KBM-7 (cell line): ENCODE measurements at places on chromosomes 4 and X.
A peak's percentile ranks its signal among the peaks of the same experiment; 100 is the strongest.

GRCh38 chr4:153137677-153138630 is 66.3 kb upstream of the TRIM2 start:
- DNase-seq: no peak

GRCh38 chr4:168758351-168758876 is 251.6 kb downstream of the CBR4 start:
- no peak for DNase-seq

GRCh38 chr4:6782846-6783110 is 251 bp downstream of the KIAA0232 start:
- DNase-seq: no peak

DNA sequence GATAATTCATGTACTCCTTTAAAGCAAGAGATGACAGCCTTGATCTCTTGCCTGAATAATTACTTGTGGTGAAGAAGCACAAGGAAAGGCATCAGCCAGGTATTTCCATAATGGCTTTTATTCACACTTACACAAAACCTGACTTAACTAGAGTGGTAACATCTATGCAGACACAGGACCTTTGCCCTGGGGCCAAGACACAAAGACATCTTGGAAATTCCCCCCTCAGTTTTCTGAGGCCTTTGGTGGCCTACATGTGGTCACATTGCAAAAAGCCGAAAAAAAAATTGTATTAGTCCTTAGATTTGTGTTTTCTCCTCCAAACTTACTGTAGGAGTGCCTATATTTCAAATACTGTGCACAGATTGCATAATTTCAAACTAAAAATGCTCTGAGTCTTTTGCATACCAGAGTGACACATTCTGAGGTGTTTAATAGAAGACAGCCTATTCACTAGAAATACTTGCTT is 172.4 kb downstream of the PDGFC start:
- no peak for DNase-seq

DNA sequence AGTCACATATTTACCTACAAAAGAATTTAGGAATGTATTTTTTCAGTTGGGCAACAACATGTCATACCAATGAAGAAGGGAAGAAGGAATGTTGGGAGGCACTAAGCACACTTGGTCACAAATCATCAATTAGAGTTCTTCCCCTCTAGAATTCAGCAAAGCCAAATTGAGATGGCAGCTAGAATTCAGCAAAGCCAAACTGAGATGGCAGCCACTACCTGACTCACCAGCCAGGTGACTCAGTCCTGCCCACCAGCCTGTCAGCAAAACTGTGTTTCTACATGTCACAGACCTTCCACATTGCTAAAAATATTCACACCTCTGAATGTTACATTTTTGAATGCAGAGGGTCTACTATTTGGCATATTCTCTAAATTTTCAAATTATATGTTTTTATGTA is 63.2 kb upstream of the NOCT start:
- DNase-seq: no peak

DNA sequence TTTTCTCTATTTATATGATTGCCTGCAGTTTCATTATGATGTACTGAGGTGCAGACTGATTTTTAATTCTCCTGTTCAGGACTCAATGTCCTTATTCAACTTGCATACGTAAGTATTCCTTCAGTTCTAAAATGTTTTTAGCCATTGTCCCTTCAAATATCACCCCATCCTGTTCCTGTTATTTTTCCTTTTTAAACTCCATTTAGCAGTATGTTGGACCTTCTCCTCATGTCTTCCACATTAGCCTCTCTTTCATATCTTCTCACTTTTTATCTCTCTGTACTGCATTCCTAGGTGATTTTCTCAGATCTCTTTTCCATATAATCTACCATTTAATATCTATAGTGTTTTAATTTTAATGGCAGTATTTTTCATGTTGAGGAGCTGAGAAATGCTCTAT is 317.7 kb downstream of the NR3C2 start:
- no peak for DNase-seq

- no peak for DNase-seq
Observed at GRCh38 chr4:82705928-82706300, 92.7 kb downstream of the SCD5 start.

- peak; percentile 43 for DNase-seq
Observed at GRCh38 chr4:12724510-12724909, 759.6 kb downstream of the RAB28 start.

DNA sequence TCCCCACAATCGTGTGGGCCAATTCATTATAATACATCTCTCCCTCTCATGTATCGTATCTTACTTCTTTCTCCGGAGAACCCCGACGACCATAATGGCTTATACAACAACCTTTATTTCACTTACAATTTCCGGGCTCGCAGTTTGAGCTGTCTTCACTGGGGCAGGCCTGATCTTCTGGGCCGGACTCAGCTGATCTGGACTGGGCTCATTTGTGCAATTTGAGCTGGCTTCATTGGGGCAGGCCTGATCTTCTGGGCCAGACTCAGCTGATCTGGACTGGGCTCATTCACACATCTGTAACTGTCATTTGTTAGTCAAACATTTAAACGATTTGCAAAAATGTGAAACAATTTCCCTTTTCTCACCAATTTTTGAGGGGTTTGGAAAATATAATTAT is 171.5 kb upstream of the FRG1 start:
- DNase-seq: no peak

DNA sequence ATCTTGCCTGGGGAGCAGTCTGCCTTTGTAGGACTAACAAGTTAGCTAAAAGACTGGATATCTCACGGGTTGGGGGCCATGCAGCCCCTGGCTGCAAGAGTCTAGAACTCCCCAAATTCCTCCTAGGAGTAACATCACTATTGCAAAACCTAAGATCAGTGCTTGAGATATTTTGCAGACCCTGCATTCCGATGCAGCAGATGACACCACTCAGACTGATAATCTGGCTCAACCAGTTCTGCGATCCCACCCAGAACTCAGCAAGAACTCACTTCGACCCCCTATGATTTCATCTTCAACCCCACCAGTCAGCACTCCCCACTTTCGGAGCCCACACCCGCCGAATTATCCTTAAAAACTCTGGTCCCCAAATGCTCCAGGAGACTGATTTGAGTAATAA is 834.0 kb downstream of the C4orf33 start:
- no peak for DNase-seq

DNA sequence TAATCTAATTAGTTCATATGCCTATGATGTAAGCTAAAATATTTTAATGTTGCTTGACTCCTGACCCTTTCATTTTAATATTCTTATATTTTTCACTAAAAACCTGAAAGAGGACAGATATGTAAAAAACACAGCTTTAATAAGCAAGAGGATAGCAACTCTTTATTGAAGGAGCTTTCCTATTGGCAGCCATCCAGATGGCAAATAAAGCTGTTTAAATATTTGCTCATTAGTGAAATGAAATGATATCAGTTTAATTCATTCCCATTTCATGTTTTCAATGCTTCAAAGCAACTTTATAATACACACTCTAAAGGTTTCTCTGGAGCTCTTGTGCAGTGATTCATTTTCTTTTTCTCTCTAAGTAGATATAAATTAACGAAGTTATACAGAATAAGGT is 473.4 kb downstream of the PCDH7 start:
- DNase-seq: no peak

DNA sequence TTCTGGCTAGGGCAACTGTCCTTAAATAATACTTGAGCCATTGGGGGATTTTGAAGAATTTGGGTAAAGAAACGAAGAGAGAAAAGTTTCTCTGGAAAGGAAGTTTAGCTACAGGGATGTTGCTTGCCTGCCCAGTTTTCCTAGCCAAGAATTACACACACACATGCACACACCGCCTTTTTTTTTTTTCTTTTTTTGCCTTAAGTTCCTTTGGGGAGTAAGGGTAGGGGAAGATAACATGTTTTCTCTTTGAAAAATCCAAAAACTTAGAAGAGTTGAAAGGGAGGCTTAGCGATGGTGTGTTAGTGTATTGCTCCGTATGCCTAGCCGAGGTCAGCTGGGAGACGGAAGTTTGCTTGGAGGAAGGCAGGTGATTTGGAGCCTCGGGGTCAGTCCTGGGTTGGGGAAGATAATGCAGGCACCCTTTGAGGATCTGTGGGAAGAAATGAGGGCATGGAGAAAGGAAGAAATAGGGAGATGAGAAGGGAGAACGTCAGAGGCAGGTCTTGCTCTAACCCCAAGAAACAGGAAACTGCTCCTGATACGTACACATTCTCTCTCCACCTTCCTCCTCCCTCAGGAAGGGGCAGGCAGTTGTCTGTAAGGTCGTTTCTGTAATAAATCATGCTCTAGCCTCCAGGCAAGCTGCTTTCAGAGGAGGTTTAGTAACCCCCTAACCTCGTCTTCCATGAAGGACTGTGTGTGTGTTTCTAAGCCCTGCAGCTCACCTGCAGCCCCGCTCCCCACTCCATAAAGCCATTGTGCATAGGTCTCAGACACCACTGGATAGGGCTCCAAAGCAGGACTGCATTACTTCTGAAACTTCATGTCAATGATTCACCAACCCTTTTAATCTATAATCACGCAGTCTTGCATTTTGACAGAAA is 10.5 kb downstream of the KLF3 start:
- no peak for DNase-seq

- DNase-seq: no peak
Observed at GRCh38 chr4:111689214-111689613, 456.0 kb upstream of the FAM241A start.

DNA sequence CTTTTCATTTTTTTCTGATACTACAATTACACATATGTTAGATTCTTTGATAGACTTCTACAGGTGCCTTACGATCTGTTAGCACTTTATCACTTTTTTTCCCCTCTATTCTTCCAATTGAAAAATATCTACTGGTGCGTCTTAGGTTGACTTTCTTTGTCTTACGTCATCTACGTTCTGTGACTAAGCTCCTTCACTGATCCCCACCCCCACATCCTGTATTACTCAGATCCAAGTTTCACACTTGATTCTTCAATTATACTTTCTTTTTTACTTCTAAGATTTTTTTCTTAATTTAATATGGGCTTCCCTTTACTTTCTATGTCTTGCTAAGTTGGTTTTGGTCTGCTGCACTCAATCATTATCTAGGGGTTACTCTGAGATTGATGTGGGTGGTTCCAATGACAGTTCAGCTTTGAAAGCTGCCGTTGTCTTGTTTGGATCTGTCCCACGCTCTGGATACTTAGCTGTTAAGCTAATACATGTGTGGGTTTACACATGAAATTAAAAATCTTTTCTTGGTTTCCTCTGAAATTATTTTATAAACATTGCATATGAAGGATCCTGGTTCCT is 1321.1 kb downstream of the RAPGEF2 start:
- no peak for DNase-seq

GRCh38 chrX:12007881-12008280 is 130.4 kb upstream of the FRMPD4 start:
- no peak for DNase-seq

DNA sequence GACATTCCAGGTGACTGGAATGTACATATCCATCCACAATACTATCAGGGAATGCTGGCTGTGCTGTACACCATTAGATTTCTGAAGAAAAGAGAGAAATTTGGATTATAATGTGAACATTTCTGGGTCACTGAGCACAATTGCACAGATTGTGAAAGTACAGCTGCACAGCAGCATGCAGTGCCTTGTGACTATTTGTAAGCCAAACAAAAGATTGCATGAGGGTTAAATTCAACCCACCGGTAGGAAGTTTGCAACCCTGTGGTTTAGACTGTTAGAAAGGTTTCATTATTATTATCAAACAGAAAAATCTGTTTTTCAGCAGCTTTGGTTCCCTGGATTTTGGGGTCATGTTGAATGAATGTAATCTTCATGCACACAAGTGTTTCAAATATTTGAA is 24.5 kb downstream of the DDIT4L start:
- no peak for DNase-seq

GRCh38 chr4:110550260-110550659 is 72.6 kb downstream of the PITX2 start:
- DNase-seq: no peak

- DNase-seq: no peak
Observed at GRCh38 chr4:173919196-173919595, 364.3 kb downstream of the FBXO8 start.

- DNase-seq: no peak
Observed at GRCh38 chr4:115260195-115260594, 146.8 kb upstream of the NDST4 start.

GRCh38 chr4:117678861-117679260 is 355.4 kb upstream of the NDST3 start:
- DNase-seq: no peak

GRCh38 chr4:86117705-86118302 is 242.0 kb downstream of the MAPK10 start:
- DNase-seq: no peak

DNA sequence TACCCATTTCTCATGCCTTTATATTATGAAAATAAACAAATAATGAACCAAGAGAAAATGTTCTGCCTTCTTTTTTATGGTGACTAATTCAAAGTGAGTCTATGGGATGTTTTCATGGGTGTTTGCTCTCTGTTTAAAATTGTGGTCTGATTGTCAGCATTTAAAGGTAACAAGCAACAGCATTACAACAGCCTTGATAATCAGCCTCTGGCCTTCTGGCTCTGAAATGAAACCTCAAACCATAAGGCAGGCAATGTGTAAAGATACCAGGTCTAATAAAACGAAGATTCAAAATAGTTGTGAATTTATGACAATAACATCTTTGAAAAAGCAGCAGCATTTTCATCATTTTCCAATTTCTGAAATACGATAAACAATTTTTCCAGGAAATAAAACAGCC is 63.7 kb downstream of the FAM13A start:
- no peak for DNase-seq

- DNase-seq: no peak
Observed at GRCh38 chrX:29155286-29155685, 568.0 kb downstream of the IL1RAPL1 start.

DNA sequence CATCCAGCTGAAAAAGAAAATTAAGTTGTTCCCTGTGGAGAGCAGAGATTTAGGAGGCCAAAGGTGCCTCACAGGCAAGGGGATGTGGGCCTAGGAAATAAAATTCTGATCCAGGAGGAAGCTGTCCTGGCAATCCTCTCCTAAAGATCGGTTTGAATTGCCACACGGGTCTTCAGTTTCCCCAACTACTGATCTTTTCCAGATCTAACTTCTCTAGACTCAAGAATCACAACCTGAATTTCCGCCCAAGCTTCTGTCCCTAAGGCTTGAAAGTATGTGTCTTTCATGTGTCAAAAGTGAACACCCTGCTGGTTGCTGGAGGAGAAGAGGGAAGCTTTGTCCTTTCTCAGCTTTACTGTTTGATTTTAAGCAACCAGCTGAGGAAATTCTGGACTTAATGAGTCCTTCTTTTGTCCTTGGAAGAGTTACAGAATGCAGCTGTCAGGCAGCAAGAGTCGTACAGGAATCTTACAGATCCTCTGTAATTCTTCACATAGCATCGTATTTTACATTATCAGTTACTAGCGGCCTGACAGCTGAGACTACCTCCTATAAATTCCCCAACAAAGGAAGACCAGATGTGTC is 93.8 kb downstream of the INPP4B start:
- DNase-seq: no peak

DNA sequence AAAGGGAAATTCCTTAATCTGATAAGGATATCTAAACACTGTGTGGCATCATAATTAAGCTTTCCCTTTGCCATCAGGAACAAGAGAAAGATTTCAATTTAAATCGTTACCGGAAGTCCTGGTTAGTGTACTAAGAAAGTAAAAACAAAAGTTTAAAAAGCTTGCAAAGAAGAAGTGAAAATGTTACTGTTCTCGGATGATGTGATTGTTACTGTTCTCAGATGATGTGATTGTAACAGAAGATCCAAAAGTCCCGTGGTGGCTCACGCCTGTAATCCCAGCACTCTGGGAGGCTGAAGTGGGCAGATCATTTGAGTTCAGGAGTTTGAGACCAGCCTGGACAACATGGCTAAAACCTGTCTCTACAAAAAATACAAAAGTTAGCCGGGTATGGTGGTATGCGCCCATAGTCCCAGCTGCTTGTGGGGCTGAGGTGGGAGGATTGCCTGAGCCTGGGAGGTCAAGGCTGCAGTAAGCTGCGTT is 62.5 kb downstream of the RGS12 start:
- DNase-seq: no peak
